Right atrium auricular region (tissue), 2 donors: ENCODE measurements at places on chromosomes 11 and 22. TPM values are rescaled to one million over a fixed set of nuclear protein-coding genes. Genes with fewer than 3 reads are reported as not detected.

GRCh38 chr11:37905707-37906417, 1307.8 kb upstream of the RAG2 start:
- no peak for DNase-seq

GRCh38 chr11:63916837-63917691, at the start of gene RCOR2:
RCOR2 (minus strand) TSS chr11:63917164; CDS start chr11:63916456, 708 bp downstream.
- peak; percentile 73 for DNase-seq

DNA sequence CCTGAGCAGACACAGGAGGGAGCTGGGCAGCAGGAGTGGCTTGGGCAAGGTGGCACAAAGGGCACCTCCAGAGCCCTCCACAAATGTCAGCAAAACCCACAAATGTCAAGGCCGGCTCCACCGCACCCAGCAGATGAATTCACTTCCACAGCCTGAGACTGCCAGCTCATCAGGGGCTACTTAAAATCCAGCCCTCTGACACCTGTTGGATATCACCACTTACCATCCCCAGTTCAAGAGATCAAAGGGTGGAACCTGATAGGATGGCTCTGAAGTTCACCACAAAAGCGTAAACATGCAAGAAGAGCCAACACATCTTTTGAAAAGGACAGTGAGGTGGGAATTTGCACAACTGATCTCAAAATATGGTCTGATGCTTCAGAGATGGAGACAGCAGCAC, 168.6 kb upstream of the GRK3 start:
- no peak for DNase-seq

GRCh38 chr11:17132654-17133053, 55.2 kb upstream of the RPS13 start:
- DNase-seq: no peak

CCDC157 gene
- 0.26 TPM for total RNA-seq
